ENCODE measurements at places on chromosomes 3 and 15.

- peak; percentile 52 for DNase-seq
Observed at GRCh38 chr15:89356634-89357298, 22.1 kb upstream of the POLG start.

DNA sequence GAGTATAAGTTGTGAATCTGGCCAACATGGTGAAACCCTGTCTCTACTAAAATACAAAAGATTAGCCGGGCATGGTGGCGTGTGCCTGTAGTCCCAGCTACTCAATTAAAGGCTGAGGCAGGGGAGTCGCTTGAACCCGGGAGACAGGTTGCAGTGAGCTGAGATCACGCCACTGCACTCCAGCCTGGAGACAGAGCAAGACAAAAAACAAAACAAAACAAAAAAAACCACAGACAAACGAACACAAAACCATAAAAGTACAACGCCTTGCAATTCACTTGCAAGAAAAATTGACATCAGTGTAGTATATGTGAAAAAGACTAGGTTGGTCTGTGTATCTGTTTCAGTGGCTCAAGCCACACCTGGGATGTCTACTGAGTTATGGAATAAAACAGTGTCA lies 29.9 kb upstream of the CCDC80 start:
- no peak for DNase-seq

- DNase-seq = no peak
Observed at GRCh38 chr3:73727117-73727821, 102.5 kb upstream of the PDZRN3 start.

DNA sequence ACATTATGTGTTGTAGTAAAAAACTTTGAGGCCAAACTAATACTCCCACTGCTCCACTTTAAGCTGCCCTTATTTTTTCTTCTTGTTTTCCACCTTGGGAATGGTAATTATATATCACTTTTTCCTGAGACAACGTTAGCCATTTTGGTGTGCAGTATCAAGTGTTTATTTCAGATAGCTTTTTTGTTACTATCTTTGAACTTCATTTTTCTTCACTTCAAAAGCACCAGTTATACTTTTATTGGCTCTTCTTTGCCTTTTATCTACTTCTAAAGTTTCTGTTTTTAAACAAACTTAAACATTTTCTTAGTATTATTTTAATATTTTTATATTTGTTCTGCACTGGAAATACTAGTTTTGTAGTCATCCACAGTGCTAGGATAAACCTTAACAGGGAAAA lies 6.5 kb downstream of the TOPAZ1 start:
- no peak for DNase-seq

DNA sequence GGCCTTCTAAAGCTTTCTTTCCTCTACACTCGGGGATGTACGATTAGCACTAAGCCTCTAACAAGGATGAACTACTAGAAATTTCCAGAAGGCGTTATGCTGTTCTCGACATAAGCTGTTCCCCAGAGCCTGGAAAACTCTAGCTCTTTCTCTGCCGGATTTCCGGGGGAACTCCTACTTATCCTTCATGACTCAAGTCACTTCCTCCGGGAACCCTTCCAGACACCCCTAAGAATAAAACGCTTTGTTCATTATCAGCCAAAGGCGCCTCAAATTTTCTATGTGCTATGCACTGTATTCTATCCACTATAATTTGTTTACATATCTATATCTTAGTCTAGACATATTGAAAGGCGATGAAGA lies 455 bp upstream of the SNAP23 start:
- DNase-seq = peak; percentile 2

DNA sequence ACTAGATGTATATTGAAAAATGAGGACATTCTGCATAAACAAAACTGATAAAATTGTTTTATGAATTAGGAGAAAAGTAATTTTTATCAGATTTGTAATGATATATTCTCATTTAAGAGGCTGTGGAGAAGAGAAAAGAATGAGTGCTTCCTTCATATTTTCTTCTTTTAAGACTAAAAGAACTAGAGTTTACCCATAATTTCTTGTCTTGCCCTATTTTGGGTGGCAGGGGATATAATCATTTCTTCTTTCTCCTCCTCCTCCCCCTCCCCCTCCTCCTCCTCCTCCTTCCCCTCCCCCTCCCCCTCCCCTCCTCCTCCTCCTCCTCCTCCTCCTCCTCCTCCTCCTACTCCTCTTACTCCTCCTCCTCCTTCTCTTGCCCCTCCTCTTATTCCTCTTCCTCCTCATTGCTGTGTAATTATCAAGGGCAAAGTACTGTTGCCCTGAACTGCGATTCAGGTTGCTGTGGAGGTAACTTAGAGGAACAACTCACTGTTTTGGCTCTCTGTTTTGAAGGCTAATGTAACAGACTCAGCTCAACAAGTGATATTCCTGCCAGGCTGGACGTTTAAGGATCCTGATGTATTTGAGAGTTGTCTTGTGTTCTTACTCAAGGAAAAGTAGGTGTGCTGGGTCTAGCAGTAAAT lies 555.4 kb downstream of the AGBL1 start:
- DNase-seq = no peak

DNA sequence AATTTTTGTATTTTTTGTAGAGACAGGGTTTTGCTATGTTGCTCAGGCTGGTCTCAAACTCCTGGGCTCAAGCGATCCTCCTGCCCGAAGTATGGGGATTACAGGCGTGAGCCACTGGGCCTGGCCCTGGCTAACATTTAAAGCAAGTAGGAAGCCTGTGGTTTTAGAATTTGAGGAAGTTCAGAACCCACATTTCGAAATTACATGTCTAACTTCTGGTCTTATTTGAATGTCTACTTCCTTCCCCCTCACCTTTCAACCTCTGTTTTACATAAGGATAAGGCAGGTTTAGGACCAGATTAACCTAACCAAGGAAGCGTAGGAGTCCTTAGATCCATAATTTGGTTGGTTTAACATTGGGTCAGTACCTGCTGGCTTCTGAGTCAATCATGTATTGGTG lies 120.5 kb upstream of the PROK2 start:
- DNase-seq = peak; percentile 90

- DNase-seq = no peak
Observed at GRCh38 chr3:14845180-14845579, 26.4 kb downstream of the FGD5 start.

DNA sequence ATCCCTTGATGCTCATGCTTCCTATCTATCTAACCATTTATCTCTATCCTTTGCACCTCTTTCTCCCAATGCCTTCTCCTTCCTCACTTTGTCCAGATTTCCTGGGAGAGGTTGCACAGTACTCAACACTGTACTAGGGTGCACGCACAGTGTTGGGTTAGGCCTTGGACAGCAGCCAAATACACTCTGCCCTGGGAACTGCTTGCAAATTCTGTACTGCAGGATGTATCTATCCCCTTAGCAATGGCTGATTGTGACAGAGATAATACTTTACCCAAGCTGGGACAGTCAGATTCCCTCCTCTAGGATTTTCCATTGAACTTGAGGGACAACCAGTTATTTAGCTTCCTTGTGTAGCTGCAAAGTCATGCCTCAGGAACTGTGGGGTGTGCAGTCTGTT lies 113.3 kb downstream of the IL20RB start:
- DNase-seq = no peak

- DNase-seq = no peak
Observed at GRCh38 chr3:86388820-86389219, 602.1 kb downstream of the VGLL3 start.

GRCh38 chr3:31996195-31996594 lies 14.6 kb downstream of the ZNF860 start:
- DNase-seq = no peak

- DNase-seq = no peak
Observed at GRCh38 chr3:27805282-27805681, 83.2 kb upstream of the EOMES start.

GRCh38 chr15:67827562-67828277 lies 2.4 kb downstream of the SKOR1 start:
- no peak for DNase-seq

DNA sequence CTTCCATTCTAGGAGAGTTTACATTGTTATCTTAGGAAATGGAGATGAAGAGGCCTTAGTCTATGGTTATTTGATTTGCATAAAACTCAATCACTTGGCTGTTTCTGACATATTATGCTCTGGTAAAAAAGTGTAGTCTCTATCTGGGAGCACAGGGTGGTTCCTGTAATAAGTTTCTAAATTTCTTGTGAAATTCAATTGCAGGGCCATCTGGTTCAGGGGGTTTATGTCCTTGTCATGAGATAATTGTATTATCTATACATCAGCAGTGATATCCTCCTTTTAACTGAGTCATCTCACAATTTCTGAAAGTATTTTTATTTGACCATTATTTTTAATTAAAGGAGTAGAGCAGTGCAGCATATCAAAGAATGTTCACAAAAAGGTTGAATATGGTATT lies 203.3 kb downstream of the MFSD1 start:
- no peak for DNase-seq

GRCh38 chr15:33722005-33722672 lies 246.2 kb upstream of the CHRM5 start:
- DNase-seq = no peak

All from Kasumi-1 (cell line).